ENCODE measurements at places on chromosomes 2 and 18.
A peak's percentile ranks its signal among the peaks of the same experiment; 100 is the strongest.

DNA sequence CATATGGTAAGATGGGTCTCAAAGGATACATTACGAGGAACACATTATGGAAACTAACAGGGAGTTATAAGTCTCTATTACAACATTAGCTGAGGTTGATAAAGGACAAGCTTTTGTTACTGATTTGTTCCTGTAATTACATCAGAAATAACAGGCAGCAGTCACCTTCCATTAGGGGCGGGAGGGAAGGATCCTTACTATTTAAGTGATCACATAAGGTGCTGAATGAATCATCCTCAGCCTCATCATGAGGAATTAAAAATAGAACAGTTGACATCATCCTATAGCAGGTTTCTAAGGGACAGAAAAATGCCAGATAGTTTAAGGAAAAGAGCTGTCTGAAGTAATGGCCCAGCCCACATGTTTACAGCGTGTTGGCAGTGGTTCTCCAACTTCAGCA lies 86.9 kb upstream of the MGAT5 start:
- DNase-seq: no peak

DNA sequence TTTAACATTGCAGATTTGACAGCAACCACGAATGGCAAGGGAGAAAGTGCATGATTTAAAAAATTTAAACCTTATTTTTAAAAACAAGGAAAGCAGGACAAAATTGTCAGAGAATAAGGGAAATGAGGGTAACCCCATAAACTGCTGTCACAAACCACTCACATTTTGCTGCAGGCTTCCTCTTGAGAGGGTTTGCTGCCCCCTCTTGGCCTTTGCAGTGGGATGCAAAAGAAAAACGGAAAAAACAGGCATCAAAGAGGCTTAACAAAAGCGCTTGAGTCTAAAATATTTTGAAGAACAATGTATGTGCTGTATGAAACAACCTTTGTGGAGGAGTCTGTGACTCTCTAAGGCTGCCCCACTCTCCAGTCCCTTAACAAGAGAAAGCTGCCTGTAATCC lies 91.6 kb downstream of the TMX3 start:
- DNase-seq: peak; percentile 33

GRCh38 chr2:162475661-162476060 lies 131.7 kb downstream of the GCA start:
- DNase-seq: no peak

DNA sequence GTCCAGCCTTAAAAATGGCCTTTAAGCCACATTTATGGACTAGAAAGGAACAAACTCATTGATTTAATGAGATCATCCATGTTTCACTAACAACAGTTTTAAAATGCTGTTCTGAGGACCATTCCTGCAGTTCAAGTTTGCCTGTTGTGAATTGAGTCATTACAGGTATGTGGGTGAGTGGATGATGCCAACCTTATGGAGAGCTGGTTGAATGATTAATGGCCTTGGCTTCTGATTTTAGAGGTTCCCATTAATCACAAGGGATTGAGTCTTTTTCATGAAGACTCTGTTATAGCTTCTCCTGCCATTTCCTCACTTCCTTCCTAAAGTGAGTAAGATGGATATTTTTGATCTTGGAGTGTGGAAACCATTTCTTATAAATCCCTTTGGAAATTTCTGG lies 459.8 kb upstream of the SLC14A2 start:
- no peak for DNase-seq

DNA sequence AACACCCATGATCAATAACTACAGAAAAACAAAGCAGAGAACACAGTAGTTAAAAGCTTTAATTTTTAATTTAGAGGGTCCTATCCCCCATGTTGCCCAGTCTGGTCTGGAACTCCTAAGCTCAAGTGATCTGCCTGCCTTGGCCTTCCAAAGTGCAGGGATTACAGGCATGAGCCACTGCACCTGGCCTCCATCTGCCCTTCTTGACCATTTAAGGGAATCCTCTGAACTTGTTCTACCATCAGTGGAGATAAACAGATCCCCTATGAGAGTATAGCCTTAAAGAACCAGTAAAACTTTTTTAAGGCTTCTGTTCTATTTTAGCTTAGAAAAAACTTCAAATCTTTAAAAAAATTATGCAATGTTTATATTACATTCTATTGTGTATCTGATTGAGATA lies 13.5 kb upstream of the ATP5MC3 start:
- DNase-seq: no peak

DNA sequence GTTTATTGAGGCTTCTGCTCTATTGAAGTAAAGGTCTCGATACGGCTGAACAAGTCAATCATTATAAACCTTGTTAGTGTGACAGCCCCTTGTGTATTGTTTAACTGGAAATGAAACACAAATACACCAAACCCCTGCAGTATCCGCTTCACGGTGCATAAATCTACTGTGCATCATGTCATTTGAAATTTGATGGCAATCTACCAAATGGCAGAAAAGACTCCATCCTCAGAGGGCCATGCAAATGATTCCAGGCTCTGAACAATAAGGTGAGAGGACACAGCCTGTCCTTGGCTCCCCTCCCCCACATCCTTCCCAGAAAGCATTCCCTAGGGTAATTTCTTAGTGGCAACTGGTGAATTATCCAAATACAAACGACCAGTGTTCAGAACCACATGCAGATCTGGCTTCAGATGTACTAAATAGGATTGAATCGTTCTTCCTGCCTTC lies 80.6 kb downstream of the ADCYAP1 start:
- no peak for DNase-seq

DNA sequence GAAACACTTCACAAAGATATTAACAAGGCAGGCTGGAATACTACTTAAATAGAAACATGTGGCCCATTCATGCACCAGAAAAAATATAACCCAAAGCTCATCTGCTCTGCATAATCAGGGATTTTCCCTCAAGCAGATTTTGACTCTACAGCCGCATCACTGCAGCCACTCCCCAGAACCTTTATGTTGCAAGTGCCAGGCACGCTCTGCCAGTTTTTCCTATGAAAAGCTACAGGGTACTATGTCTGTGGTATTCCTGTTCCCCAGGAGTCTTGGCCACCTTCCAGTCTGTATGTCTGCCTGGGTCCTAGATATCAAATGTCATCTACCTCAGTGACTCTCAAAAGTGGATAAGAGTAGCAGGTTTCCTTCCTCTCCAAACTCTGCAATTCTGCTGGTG lies 3.8 kb downstream of the COA5 start:
- DNase-seq: no peak

- DNase-seq: peak; percentile 94
Measured at GRCh38 chr2:141557329-141558095, 573.3 kb downstream of the LRP1B start.

GRCh38 chr18:36294031-36294430 lies 3.5 kb upstream of the FHOD3 start:
- no peak for DNase-seq

DNA sequence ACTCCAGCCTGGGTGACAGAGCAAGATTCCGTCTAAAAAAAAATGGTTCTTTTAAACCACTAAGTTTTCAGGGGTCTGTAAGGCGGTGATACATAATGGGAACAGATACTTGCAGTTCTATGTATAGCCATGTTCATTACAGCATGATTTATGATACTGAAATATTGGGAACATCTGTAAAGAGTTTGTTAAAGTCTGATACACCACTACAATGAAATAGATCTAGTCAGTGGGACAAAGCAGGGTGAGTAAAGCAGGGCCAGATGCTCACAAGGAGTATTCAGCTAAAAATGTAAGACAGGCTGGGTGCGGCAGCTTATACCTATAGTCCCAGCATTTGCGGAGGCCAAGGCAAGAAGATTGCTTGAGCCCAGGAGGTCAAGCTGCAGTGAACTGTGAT lies 6.2 kb upstream of the ING5 start:
- DNase-seq: no peak

GRCh38 chr2:218272531-218273212 lies 2.4 kb downstream of the PNKD start:
- DNase-seq: peak; percentile 68

DNA sequence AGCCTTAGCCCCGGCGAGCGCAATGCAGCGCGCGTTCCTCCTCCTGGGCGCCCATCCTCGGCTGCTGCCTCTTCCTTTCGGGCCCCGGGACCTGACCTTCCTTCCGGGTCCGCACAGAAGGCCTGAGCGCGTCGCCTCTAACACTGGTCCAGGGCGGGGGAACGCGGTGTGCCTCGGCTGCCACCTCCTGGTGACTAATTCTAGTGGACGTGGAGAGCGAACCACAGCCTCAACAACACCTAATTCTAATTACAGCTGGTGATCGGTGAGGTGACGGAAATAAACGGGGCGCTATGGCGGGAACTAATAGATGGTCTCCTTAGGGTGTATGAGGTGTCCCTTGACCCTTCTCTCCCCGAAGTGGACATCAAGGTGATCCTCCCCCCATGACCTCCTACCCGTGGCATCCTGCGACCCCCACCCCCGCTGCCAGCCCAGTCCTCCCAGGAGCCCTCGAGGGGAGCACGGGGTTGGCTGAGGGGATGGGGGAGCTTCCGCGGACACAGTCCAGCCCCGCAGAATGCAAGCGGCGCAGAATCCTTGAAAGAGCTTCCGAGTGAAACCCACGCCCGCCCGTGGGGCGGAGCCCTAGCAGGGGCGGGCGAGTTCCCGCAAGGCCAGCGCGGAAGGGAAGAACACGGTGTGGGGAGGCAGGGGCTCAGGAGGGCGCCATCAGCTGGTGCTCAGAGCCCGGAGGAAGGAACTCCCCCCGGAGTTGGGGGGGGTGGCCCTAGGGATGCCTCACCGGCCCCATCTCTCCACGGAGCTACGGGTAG lies 12.8 kb upstream of the HMSD start:
- DNase-seq: no peak

DNA sequence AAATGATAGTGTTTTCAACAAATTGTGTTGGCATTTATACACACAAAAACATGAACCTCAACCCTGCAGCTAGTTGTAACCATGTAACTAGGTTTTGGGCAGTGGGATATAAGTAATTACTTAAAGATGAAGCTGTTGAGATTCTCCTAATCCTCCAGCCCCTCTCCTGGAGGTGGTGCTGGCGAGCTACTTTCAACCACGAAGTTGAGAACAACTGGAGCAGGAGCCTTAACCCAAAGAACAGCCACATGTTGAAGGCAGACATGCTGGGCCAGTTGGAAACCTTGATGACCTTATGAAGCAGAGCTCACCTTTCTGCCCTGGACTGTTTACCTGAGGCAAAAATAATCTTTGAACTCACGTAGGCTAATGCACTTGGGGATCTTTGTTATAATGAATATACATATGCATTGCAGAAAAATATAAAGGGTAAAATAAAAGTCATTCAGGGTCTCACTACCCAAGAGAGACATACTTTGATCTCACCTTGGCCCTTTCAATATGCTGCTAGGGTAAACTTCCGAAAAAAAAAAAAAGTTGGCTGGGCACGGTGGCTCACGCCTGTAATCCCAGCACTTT lies 89.6 kb upstream of the NPAS2 start:
- DNase-seq: peak; percentile 39

- no peak for DNase-seq
Measured at GRCh38 chr2:41865263-41865662, 182.6 kb upstream of the PKDCC start.

GRCh38 chr2:129565551-129566109 lies 413.8 kb upstream of the RAB6C start:
- DNase-seq: no peak

GRCh38 chr2:70632388-70632787 lies 78.8 kb upstream of the TGFA start:
- DNase-seq: no peak

- peak; percentile 90 for DNase-seq
Measured at GRCh38 chr18:62288665-62289008, 36.5 kb upstream of the TNFRSF11A start.

- DNase-seq: no peak
Measured at GRCh38 chr18:79394534-79395307, 1.0 kb upstream of the NFATC1 start.

DNA sequence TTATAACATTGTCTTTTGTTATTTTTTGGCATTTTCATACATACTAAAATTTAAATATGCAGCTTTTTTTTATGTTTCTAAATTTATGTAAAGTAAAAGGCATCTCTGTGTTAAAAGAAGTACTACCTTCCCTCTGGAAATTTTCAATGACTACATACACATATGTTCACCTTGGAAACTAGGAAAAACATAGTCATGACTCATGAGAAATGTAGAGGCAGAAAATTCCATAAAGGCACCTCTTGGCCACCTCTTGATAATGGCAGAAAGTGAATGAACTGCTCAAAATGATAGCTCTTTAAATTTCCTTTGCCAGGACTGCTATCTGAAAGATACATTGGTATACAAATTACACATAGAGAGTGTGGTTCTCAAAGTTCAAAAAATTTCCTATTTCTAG lies 889.1 kb upstream of the ZEB2 start:
- DNase-seq: no peak

- no peak for DNase-seq
Measured at GRCh38 chr2:144217853-144218633, 301.9 kb downstream of the ZEB2 start.

GRCh38 chr18:8615397-8616027 lies 6.3 kb downstream of the RAB12 start:
- DNase-seq: peak; percentile 38

DNA sequence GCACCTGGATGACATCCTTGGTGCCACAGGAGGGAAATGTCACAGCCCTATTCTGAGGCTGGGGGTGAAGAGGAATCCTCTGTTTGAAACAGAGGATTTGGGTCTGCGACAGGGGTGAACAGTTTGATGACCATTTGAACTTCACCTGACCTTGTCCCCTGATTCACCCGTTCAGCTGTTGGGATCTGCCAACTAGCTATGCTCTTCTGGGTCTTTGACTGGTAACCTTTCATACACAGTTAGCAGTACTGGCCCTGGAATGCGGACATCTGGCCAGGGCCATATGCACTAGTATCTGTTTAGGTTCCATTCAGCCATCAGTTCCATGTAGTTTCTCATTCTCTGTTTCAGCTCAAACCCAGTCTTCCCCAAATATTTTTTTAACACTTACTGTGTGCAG lies 72.6 kb upstream of the MCFD2 start:
- DNase-seq: no peak

- DNase-seq: peak; percentile 9
Measured at GRCh38 chr2:129396980-129397599, 582.4 kb upstream of the RAB6C start.

DNA sequence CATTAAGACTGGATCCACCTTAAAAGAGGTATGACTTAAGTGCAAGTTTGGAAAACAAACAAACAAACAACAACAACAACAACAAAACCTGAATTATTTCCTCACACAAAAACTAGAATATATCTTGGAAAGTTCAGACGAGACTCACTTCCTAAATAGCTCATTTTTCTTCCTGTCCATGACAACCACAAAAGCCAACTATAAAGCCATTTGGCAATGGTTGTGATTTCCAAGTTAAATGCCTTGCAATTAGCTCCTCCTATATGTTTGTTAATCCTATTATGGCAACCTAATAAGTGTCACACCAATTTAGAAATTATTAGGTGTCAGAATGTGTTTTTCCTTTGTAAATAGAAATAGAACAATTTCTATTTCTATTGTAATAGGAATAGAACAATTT lies 91.6 kb upstream of the ARL5A start:
- DNase-seq: no peak

- no peak for DNase-seq
Measured at GRCh38 chr2:154161286-154161685, 289.6 kb downstream of the GALNT13 start.

DNA sequence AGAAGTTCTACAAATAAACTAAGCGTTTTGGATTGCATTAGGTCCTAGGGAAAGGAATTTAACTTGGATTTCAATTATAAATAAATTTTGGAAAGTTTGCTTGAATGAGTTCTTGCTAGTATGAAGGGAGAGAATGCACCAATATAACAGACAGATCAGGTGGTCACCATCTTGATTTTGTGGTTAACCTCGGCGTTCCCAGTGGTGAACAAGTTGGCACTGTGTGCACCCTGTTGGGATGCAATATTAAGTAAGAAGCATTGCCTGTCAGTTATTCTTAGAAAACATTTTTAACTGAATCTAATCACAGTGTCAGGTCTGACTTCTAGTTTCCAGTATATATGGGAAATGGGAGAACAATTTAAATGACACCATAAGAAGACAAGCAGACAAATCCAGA lies 673.4 kb downstream of the SLC4A3 start:
- DNase-seq: no peak

Measured in AML-193 (cell line).